ENCODE measurements at places on chromosomes 7 and 10. TPM values are rescaled to one million over a fixed set of nuclear protein-coding genes. Genes with fewer than 3 reads are reported as not detected.
A peak's percentile ranks its signal among the peaks of the same experiment; 100 is the strongest.

- no peak for DNase-seq
Measured at GRCh38 chr7:33630359-33630758, 275.0 kb upstream of the BMPER start.

DNA sequence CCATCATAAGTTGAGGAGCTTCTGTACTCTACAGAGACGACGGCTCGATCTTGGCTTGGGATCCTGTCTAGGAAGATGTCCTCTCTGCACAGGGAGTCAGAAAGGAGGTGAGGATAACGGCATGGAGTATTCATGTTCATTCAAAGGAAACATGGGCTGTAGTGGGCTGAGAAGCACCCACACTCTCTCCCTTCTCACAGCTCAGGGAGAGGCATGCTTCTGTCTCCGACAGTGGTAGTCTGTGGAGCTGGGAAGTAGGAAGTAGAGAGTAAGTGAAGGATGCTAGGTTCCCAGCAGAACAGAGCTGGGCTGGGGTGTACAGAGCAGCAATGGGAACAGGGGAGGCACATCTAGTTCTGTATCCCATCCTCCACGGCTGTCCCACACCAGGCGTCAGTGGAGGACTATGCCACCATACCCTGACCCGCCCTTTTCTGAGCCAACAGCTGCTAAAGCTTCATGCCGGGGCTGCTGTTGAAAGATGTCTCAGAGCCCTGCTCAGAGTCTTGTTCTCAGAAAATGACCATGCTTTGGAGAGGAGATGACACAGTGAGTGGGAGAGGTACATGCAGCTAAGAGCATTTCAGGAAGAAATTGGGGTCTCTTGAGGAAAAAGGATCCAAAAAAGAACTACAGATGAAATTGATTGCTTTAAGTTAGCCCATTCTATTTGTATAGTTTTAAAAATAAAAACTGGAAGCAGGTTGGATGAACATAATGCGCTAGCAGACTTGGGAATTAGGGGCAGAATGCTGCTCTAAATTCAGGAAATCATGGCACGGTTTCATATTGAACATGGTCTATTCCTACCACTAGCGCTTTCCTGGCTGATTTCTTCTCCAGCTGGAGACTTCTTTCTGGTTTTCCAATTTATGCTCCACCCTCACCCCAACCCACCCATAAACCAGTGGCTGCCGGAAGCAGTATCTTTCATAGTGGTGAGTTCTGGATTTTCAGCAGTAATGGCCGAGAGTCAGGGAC, 138.6 kb downstream of the CHN2 start:
- DNase-seq, result no peak

- no peak for DNase-seq
Measured at GRCh38 chr10:133096616-133097269, 9.0 kb downstream of the ADGRA1 start.

GRCh38 chr10:89245802-89246201, 5.8 kb downstream of the LIPA start:
- no peak for DNase-seq

MLLT10 gene
- total RNA-seq, result 17.8 TPM

PRRT4 gene
- total RNA-seq, result 0.24 TPM

GRCh38 chr10:107545717-107546116, 381.2 kb upstream of the SORCS1 start:
- DNase-seq, result no peak

GRCh38 chr7:641966-642365, 84.5 kb upstream of the DNAAF5 start:
- DNase-seq, result no peak

CARD11 gene
- 1.8 TPM for total RNA-seq

GRCh38 chr10:26508016-26508415, 69.9 kb downstream of the APBB1IP start:
- DNase-seq, result no peak

DNA sequence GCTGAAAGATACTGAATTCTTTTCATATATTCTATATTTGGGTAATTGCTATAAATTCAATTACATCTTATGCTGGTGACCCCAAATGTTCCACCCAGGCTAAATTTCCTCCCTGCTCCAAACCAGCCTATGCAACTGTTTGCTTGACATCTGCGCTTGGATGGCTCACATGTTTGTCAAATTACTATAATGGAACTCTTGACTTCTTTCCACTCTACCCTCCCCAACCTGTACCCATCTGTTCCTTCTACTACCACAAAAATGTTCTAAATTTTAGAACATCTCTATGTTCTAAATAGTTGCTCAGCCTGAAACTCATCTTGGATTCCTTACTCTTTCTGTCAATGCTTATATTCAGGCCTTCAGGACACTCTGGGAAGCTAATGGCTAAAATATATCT, 249.9 kb upstream of the SMIM30 start:
- DNase-seq, result no peak

GRCh38 chr10:80055760-80056159, 22.7 kb upstream of the TMEM254 start:
- DNase-seq, result no peak

GRCh38 chr10:78524941-78525340, 491.3 kb downstream of the RPS24 start:
- DNase-seq, result no peak

ZP3 gene
- 13.9 TPM for total RNA-seq

DNA sequence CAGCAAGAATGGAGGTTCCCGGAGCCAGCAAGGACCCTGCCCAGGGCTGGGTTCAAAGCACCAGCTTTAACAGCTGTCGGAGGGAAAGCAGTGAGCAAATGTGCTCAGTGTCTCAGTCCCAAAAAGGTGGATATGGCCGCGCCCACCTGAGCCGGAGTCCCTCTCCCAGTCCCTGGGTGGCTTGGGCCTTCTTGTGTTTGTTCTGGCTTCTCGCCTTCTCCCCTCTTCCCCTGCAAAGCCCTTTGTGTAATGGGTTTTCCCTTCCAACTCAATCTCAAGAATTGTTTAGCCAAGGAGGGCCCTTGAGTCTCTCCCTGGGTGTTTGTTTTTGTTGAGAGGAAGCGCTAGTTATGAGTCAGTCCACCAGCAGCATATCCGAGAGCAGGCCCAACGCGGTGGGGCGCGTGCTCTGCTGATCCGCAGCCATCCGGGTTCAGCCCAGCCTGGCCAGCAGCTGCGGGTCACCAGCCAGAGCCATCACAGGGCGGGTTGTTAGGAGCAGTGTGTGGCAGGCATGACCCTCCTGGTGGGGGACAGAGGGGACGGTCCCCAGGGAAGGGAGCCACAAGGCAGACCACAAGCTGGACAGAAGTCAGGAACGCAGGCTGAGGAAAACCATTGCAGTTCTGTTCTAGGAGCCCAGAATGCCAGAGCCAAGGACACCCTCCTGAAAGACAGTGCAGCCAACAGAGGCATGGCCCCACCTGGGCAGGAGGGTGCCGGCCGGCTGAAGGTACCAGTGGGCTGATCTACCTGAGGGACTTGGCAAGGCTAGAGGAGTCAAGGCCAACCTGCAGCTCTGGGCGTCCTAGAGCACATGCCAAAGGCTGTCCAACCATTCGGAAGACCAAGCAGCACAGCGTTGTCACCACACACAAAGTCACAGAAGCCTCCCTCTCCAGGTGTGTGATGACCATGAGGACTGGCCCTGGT, 21.3 kb downstream of the CALML3 start:
- peak; percentile 53 for DNase-seq

VWA2 gene
- total RNA-seq, result 2.6 TPM

TMEM130 gene
- 1.5 TPM for total RNA-seq

DNA sequence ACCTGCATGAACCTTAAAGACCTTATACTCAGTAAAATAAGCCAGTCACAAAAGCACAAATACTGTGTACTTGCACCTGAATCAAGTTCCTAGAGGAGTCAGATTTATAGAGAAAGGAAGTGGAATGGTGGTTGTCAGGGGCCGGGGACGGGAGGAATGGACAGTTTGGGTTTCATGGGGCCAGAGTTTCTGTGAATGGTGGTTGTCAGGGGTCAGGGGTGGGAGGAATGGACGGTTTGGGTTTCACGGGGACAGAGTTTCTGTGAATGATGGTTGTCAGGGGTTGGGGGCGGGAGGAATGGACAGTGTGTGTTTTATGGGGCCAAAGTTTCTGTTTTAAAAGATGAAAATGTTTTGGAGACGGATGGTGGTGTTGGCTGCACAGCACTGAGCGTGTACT, 260.0 kb upstream of the MKI67 start:
- no peak for DNase-seq

GRCh38 chr7:157460721-157461120, 123.9 kb downstream of the DNAJB6 start:
- DNase-seq, result peak; percentile 0

DNA sequence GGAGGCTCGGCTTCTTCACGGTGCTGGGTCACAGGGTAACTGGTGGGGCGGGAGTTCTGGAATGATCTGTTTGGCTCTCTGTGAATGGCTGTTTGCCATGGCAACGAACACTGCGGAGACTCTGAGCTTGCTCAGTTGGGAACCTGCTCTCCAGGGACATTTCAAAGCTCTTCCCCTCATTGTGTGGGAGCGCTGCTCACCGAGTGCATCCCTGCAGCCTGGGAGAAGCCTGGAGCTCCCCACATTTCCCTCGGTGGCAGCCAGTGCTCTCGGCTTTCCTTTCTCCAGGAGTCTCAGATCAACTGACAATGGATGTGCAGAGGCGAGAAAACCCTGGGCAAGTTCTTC, 57.6 kb upstream of the CACUL1 start:
- DNase-seq, result no peak

DNA sequence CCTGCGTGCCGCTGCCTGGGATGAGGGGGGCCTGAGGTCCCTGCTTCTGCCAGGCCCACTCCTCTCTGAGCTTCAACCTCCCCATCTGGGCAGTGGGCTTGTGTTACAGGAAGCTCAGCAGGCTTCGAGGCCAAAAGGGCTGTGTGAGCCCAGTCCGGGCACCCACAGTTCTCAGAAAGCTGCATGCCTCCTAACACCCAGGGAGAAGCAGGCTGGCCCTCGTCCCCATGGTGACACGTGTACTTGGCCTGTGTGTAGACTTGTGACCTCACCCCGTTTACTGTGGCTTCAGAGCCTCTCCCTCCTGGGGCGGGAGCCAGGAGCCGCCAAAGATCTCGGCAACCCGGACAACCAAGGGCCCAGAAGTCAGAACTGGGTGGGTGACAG, 2.2 kb upstream of the GRIFIN start:
- peak; percentile 81 for DNase-seq

DNA sequence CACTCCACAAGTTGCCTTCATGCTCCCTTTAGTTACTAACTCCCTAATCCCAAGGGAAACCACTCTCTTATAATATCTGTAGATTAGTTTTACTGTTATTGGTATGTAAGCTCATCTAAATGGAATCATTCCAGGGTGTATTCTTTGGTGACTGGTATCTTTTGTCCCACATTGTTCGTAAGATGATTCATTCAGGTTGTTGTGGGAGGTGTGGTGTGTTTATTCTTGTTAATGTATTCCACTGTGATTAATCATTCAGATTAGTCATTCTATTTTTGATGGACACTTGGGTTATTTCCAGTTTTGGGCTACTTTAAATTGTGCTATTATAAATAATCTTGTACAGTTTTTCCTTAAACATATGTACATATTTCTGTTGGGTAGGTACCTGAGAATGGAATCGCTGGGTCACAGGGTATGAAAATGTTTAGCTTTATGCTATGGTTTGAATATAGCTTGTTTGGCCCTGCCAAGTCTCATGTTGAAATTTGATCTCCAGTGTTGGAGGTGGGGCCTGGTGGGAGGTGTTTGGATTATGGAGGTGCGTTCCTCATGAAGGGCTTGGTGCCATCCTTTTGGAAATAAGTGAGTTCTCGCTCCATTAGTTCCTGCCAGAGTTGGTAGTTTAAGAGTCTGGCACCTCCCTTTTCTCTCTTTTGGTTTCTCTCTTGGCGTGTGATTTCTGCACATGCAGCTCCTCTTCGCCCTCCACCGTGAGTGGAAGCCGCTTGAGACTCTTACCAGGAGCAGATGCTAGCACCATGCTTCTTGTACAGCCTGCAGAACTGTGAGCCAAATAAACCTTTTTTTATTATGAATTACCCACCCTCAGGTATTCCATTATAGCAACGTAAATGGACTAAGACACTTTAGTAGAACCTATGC, 13.8 kb downstream of the BTRC start:
- DNase-seq, result no peak

DNA sequence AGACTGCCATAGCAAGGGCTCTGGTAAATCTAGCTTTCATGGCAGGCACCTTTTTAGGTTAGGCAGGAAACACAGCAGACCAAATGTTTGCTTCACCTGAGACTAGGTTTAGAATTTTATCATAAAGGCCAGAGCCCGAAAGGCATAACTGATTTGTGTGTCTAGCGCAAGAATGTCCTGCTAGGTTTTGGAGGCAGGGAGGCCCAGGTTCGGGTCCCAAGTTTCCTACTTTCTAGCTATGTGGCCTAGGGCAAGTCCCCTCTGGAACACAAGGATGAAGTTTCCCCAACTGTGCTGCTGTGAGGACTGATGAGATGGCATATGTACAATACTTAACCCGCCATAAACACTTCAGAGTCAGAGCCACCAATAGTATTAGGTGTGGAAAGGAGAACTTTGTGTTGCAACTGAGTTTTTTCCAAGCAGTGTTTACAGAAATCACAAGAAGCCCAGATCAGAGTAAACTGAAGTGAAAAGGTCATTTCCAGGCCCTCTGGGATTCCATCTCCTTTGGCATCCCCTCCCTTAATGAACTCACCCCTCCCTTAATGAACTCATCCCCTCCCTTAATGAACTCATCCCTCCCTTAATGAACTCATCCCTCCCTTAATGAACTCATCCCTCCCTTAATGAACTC, 244.9 kb downstream of the SKAP2 start:
- DNase-seq, result no peak

DNA sequence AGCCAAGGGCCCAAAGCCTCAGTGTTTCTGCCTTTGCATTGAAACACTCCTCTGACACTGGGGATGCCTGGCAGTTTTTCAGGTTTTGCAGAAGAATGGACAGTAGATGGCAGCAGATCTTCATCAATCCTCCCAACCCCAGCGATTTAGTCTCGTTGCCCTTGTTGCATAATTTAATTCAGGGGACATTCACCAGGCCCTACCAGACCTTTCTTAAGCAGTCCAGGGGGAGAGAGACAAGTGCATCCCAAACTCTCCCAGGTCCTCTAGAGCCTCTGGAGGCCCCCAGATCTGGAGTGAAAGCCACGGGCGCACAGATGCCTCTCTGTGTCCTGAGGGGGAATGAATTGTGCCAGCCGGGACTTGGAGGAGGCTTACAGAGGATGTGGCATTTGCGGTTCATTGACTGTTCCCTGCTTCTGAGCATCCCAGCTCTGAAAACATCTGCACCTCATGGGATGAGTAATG, 29.6 kb downstream of the MINDY4 start:
- DNase-seq, result peak; percentile 61

OR2A1 gene
- total RNA-seq, result not detected

DNA sequence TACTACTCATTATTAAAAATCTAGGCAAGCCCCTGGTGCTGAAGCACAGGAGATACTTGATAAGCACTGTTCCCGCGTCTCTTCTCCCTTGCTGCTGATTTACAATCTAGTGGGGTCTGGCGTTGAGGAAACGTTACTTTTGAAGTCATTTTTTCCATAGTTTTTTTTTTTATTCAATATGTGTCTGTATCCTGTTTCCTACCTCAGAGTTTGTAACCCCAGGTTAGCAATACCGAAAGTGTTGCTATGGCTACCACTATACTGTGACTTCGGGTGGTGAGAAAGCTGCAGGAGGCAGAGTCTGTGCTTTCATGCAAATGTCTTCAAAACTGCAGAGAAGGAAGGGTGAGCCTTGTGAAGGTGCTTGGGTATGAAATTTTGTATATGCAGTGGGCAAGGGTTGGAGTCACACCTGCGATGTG, 458.8 kb upstream of the GHITM start:
- no peak for DNase-seq

- no peak for DNase-seq
Measured at GRCh38 chr7:69630292-69630691, 32.0 kb downstream of the AUTS2 start.

RASA4B gene
- 13.2 TPM for total RNA-seq

- no peak for DNase-seq
Measured at GRCh38 chr10:12724807-12725579, 276.5 kb downstream of the CCDC3 start.

All from colonic mucosa (tissue), 4 donors.